Cortex of kidney (tissue), 1 donor: ENCODE measurements at places on chromosomes 4 and X.

DNA sequence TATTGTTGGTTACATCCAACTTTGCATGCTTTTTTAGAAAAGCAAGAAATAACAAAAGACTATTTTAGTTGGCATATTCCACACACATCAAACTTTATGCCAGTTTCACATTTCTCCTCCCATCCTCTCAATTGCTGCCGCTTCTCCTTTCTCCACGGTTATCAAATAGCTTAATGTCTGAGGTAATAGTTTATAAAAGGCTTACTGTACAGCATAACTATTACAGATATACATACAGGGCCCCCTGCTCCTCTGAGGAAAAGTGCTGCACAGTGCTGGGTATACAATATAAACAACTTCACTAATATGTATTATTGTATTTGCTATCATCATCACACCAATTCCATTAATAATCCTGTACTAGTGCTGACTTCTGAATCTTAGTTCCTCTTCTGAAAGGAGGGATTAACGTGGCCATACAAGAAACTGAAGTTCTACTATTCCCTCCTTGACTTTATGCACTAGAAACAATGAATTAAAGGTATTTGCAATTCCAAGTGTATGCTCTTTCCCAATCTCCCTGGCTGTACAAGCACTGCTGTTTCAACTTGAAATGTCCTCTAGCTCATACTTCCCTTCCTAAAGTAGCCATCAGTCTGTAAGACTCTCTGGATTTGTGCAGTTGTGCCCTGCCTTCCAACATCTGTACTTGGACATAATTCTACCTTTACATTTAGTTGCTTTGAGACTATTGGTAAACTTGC lies 2.5 kb downstream of the CCNI start:
- no peak for DNase-seq

GRCh38 chrX:150409486-150409885 lies 46.4 kb downstream of the MAMLD1 start:
- DNase-seq = no peak

- DNase-seq = no peak
Measured at GRCh38 chr4:12050357-12050756, 621.7 kb upstream of the HS3ST1 start.

GRCh38 chrX:40224658-40225057 lies 126.9 kb upstream of the BCOR start:
- no peak for DNase-seq

DNA sequence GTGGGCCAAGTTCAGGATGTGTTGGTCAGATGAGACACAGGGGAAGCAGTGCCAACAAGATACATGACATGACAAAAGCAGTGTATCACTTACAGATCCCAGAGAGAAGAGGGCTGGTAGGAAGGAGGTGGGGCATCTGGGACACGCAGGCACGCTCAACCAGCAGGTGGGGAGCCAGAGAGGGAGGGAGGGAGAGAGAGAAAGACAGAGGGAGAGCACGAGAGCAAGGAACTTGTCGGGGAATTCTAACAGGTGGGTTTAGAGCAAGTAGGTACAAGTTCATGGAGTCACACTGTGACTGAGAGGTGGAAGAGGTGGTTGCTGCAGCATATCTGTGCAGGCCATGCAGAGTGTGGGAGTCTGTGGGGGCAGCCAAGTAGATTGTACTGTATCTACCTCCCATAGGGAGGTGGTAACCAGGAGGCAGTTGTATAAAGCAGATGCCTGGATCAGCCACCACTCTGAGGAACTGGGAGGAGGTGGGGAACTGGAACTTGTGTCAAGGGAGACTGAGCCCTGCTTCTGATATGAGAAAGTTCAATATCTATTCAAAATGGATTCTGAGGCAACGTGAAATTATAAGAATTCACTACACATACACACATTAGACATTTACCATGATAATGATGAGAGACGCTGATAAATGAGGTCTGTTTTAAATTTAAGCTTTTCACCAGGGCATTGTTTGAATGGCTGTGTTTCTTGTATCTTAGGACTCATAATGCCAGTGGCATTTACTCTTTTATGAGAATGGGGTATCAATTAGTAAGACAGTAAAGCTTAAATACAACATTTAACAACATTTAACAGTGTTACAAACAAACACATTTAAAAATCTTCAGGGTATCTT lies 43.7 kb downstream of the BBS12 start:
- DNase-seq = no peak

DNA sequence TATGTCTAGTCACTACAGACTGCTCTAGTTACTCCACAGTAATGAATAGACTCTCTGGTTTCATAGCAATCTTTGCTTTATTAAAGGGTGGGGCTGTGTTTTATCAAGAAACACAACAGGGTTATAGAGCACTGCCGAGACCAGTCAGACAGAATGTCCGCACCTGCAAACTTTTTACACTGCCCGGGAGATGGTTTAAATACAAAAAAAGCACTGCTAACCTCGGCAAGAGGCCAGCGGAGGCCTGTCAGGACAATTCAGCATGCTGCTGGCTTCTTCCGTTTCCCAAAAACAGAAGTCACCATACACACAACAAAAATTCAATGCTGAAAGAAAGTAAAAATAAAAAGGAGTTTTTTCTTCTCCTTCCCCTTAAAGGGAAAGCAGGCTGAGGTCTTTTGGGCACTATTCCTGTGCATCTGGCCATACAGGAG lies 67.4 kb downstream of the IRF2 start:
- no peak for DNase-seq

DNA sequence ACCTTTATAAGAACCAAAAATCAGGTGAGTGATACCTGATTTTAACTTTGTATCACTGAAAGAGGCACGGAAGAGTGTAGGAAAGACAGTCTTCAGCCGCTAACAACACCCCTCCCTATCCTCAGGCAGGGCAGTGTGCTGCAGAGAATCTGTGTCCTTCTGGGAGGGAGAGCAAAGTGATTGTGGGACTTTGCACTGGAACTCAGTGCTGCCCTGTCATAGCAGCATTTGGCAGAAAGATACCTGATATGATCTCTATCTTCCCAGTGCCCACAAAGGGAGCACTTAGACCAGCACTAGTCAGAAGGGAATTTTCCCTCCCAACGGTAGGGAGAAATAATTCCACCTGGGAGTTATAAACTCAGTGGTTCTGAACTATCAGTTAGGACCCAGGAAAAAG lies 139.0 kb downstream of the FMR1NB start:
- no peak for DNase-seq

DNA sequence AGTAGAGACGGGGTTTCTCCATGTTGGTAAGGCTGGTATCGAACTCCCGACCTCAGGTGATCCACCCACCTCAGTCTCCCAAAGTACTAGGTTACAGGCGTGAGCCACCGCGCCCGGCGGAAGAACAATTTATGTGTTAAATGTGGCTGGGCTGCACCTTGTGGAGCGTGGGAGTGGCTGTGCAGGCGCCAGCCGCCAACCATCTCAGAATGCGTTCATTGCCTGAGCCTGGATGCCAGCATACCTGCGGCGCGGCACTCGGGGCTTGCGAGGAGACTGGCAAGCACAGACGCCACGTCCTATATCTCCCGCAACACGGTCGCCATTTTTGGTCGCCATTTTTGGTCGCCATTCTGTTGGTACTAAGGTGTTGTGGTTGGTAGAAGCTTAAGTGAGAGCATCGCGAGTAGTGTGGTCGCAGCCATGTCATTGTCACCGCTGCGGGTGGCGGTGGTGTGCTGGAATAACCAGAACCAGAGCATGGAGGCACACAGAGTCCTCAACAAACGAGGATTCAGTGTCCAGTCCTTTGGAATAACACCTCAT lies 193.6 kb upstream of the HTR2C start:
- no peak for DNase-seq

GRCh38 chrX:24189490-24189889 lies 40.0 kb downstream of the ZFX start:
- DNase-seq = no peak
